ENCODE measurements at places on chromosomes 5 and 9.

- DNase-seq = peak; percentile 87
These were observed 108.5 kb downstream of the C9orf152 start for GRCh38 chr9:110099236-110100095.

DNA sequence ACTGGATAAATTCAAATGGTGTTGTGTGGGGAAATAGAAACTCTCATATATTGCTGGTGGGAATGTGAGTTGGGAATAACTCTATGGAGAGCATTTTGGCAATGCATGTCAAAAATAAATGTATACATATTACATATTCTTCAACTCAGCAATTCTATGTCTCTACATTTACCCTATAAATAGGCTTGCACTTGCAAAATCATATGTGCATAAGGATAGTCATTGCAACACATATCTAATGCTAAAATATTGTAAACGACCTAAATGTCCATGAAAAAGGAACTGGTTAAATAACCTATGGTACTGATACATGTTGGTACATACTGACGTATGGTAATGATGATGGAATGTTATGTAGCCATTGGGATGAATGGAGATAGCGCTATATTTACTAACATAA is 94.5 kb upstream of the CHD1 start:
- no peak for DNase-seq

DNA sequence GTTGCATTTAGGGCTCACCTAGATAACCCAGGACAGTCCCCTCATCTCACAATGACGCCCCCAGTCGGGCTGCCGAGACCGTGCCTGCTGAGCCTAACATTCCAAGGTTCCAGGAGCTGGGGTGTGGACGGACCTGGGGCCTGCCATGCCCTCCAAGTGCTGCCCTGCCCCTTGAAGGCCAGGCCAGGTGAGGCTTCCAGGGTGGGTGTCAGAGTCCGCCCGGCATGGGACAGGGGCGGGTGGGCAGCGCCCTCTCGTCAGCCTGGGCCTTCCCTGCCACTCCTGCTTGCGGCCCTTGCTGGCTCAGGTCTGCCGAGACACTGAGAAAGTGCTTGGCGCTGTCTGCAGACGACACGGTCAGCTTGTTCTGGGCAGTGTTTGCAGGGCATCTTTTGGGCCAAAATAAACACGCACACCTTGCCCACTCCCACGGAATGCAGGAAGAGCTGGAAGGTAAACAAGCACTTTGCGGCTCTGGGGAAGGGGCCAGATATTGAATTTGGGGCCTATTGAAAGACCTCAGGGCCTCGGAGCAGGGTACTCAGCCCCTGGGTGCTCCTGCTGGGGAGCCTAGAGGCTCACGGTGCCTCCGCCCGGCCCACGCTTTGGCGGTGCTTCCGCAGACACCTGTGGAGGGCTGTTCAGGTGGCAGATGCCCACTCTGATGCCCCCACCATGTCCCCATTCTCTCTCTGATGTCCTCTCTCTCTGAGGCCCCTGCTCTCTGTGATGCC is 4.2 kb upstream of the SCGB3A1 start:
- DNase-seq = no peak

GRCh38 chr5:175082866-175083590 is 358.6 kb downstream of the MSX2 start:
- DNase-seq = no peak

- no peak for DNase-seq
These were observed 72.9 kb downstream of the ZNF622 start for GRCh38 chr5:16392718-16393117.

- no peak for DNase-seq
These were observed 249.2 kb downstream of the NR2F1-AS1 start for GRCh38 chr5:93331863-93332262.

GRCh38 chr5:147800491-147800890 is 18.0 kb upstream of the JAKMIP2 start:
- DNase-seq = no peak

- no peak for DNase-seq
These were observed 233.7 kb downstream of the ADAMTSL1 start for GRCh38 chr9:18707489-18708205.

All from NCI-H446 (cell line).